ENCODE measurements at places on chromosomes 6 and 20.

DNA sequence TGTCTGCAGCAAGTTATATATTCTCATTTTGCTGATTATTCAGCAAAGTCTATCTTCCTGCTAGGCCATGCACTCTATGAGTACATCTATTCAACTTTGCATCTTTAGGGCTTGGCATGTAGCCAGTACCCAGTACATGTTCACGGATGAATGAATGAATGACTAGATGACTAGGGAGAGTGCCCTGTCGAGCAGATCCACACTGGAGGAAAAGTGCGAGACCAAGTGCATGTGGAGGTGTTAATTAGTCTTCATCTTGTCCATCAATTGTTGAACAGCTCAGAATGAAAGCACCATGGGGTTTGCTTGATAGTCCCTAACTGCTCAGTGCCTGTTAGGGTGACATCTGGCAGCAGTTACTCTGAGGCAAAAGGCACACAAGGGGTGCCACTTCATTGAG lies 30.4 kb downstream of the TM9SF4 start:
- no peak for DNase-seq

- no peak for DNase-seq
Observed at GRCh38 chr20:41222703-41223102, 85.4 kb downstream of the PLCG1 start.

DNA sequence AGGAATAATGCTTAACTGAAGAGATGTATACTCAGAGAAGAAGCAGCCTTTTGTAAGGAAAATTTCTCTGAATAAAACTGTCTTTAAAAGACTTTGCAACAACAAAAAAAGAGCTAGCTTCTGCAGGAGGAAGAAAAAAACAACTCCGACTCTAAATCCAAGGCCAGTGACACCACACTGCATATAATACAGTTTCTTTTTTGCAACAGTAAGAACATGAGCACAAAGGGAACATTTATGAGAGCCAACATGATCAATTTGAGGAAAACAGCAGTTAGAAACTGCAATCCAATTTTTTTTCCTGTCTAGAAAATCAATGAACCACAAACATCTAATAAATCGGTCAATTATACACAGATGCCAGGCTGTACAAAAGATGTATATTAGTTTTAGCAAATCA lies 42.9 kb upstream of the UST start:
- no peak for DNase-seq

- no peak for DNase-seq
Observed at GRCh38 chr6:113976806-113977205, 5.9 kb upstream of the HDAC2 start.

- no peak for DNase-seq
Observed at GRCh38 chr6:87623248-87623647, 33.3 kb downstream of the ORC3 start.
